Activated naive CD4-positive, alpha-beta T cell treated with anti-CD3 and anti-CD28 coated beads for 36 hours (primary cell): ENCODE measurements at places on chromosomes 11 and 22. TPM values are rescaled to one million over a fixed set of nuclear protein-coding genes. Genes with fewer than 3 reads are reported as not detected.

The JRKL gene
- 12.7 TPM for total RNA-seq

The CATSPERZ gene
- 0.67 TPM for total RNA-seq

The ASRGL1 gene
- 9.5 TPM for total RNA-seq

The MFRP gene
- not detected for total RNA-seq

The NECTIN1 gene
- total RNA-seq, result 2.0 TPM

The OR51B4 gene
- total RNA-seq, result not detected

The CNTN5 gene
- total RNA-seq, result not detected

GRCh38 chr22:21736084-21736642, 569 bp upstream of the YPEL1 start:
- H3K4me3 ChIP-seq, result no peak overlapping the region
- H3K27ac ChIP-seq, result no peak overlapping the region
- H3K27me3 ChIP-seq, result peaks cover 3% of the 10 kb centered on the region
- DNase-seq, result no peak
- peaks cover 12% of the 10 kb centered on the region for H3K4me1 ChIP-seq

- H3K27ac ChIP-seq, result no peak overlapping the region
- H3K36me3 ChIP-seq, result no peaks in the 10 kb centered on the region
- H3K4me1 ChIP-seq, result no peaks in the 10 kb centered on the region
- H3K27me3 ChIP-seq, result no peaks in the 10 kb centered on the region
These were observed 223.5 kb upstream of the BLID start for GRCh38 chr11:122339436-122340060.

- no peaks in the 10 kb centered on the region for H3K4me1 ChIP-seq
- no peaks in the 10 kb centered on the region for H3K36me3 ChIP-seq
- H3K27ac ChIP-seq, result no peak overlapping the region
- no peak overlapping the region for H3K4me3 ChIP-seq
- peaks cover 2% of the 10 kb centered on the region for H3K27me3 ChIP-seq
- DNase-seq, result no peak
These were observed 385.0 kb downstream of the CTTN start for GRCh38 chr11:70783356-70783755.

GRCh38 chr11:73950869-73951710, at the start of gene DNAJB13:
Gene DNAJB13 (plus strand): TSS chr11:73951026. CDS start chr11:73951070, 44 bp downstream.
- H3K4me3 ChIP-seq, result no peak within 1 kb of the TSS
- H3K36me3 ChIP-seq, result no peaks in the 10 kb centered on the region
- H3K27ac ChIP-seq, result no peak within 1 kb of the TSS
- no peaks in the 10 kb centered on the region for H3K27me3 ChIP-seq

GRCh38 chr11:6613496-6613895, 1.5 kb upstream of the TAF10 start:
- peaks cover 30% of the 10 kb centered on the region for H3K4me1 ChIP-seq
- H3K27me3 ChIP-seq, result no peaks in the 10 kb centered on the region
- no peak overlapping the region for H3K27ac ChIP-seq
- H3K36me3 ChIP-seq, result peaks cover 29% of the 10 kb centered on the region
- no peak overlapping the region for H3K4me3 ChIP-seq
- no peak for DNase-seq

DNA sequence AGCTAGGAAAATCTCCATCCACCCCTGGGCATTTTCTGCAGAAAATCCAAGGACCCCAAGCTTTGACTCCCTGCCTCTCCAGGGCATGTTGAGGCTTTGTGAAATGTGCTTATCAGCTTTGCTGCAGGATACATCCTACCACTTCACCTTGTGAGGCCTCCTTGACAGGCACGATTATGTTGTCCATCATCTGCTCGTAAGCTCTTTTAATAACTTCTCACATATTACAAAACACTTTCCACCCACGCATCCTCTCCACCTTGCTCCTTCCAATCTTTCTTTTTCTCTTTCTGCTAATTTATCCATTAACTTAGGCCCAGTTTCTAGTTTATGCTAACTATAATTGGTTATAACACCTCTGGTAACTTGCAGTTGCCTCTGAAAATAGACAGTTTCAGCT, 147.0 kb upstream of the MTNR1B start:
- no peak for DNase-seq
- H3K27ac ChIP-seq, result no peak overlapping the region
- no peaks in the 10 kb centered on the region for H3K4me1 ChIP-seq
- no peak overlapping the region for H3K4me3 ChIP-seq

- H3K36me3 ChIP-seq, result peaks cover 17% of the 10 kb centered on the region
- H3K27ac ChIP-seq, result no peak overlapping the region
- peaks cover 47% of the 10 kb centered on the region for H3K4me1 ChIP-seq
- peak; percentile 41 for DNase-seq
- no peak overlapping the region for H3K4me3 ChIP-seq
These were observed 38.1 kb upstream of the ST14 start for GRCh38 chr11:130121445-130121978.
